ENCODE measurements at places on chromosomes 11 and 22. TPM values are rescaled to one million over a fixed set of nuclear protein-coding genes. Genes with fewer than 3 reads are reported as not detected.

SEZ6L gene
- 0.16 TPM for total RNA-seq

IL18BP gene
- 20.9 TPM for total RNA-seq

OR8D4 gene
- 0.11 TPM for total RNA-seq

MMP8 gene
- not detected for total RNA-seq

BTG4 gene
- not detected for total RNA-seq

DEUP1 gene
- 1.2 TPM for total RNA-seq

CARD18 gene
- total RNA-seq = not detected

Data from mesothelial cell of epicardium (in vitro differentiated cells).